ENCODE measurements at places on chromosomes 4 and X.

DNA sequence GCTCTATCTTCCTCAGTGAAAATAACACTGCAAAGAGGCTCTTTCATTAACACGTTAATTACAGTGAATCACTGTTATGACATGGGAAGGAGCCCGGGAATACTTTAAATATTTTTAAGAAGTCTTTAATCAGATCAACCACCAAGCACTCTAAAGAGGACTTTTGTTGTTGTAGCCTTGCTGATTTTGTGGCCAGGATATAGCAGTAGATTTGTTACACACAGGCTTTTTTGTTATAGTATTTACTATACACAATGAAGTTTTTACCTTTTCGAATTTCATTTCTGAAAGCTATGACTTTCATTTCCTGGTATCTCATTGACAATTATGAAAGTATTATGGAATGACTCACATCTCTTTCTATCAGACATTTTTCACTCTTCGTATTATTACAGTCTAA is 20.3 kb downstream of the FGF13 start:
- no peak for DNase-seq

- no peak for DNase-seq
Observed at GRCh38 chr4:26015133-26015651, 101.2 kb downstream of the SMIM20 start.

DNA sequence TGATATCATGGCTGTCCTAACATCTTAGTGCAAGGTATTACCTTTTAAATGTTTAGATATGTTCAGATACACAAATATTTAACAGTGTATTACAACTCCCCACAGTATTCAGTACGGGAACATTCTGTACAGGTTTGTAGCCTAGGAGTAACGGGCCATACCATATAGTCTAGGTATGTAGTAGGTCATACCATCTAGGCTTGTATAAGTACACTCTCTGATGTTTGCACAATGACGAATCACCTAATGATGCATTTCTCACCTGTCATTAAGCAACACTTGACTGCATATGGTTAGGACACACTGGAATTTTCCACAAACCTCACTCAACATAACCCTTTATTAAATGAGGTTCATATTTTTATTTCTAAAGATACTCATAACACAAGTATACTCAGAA is 67.7 kb downstream of the THOC2 start:
- DNase-seq = no peak

GRCh38 chrX:49270249-49270921 is 792 bp downstream of the PPP1R3F start:
- no peak for DNase-seq

DNA sequence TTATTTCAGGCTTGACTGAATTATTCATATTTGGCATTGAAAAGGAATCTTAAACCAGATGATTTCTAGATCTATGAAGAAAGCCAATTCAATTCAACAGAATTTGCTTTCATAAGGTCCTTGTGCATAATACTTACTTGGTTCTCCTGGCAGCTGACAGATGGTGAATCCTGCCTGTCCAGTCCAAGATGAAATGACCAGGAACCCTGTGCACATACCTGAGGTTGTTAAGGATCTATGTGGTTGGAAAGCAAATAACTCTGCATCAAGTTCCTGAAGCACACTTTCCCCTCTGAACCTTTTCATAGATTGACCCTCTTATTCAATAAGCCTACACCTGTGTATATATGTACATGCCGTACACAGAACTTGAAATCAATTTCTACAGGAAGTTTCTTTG is 562.7 kb downstream of the PPARGC1A start:
- no peak for DNase-seq

- DNase-seq = no peak
Observed at GRCh38 chr4:144658903-144659302, 12.9 kb downstream of the HHIP start.

DNA sequence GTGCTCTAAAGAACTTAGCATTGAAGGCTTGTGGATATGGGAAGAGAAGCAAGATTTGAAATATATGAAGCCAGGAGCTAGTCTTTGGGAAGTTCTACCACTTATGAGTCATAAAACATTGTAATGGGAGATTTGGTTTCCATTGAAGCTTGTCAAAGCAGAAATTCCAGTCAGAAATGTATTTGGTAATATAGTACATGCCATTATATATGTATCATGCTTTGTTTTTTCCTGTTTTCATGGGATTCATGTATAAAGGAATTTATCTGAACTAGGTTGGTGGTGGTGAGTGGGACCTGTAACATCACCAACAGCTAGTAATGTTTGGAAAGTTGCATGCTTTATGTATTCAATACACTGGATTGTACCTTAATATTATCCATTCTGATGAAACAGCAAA is 14.6 kb upstream of the DCAF8L2 start:
- no peak for DNase-seq

DNA sequence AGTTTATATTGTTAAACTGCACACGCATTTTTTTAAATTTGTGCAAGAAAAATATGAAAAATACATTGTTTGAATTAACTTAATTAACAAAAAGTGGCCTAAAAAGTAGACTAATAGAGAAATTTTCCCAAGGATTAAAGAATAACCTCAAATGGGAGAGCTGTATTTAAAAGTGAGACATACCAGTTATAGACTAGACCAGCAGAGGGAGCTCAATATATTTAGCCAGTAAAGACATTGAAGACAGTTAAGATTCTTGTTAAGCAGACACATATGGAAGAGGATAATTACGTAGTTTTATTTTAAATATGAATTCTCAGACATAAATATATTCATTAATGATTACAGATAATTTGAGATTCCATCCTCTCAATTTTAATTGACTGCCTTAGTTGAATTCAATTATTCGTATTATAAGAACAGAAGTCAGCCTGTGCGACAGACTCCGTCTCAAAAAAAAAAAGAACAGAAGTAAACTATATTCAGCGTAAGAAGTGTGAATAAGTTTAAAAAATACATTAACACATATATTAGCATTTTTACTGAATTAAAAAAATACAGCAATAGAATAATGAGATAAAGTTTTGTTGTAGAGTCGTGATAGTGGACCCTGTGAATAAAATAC is 64.8 kb downstream of the GLRA3 start:
- no peak for DNase-seq

DNA sequence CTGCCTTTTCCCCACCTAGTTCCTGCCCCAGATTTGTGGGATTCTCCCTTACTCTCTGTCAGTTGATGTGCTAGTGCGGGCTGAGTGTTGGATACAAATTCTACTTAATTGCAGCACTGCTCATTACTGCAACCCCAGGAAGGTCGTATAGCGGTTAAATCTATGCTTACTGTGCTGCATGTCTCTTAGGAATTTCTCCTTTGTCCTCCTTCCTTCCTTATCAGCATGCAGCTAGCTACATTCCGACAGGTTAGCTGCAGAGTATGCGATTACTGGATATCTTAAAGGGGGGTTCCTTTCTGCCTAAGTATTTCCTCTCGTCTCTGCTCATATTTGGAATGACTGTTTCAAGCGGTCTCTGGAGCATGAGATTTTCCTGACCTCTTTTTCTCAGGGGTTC is 662.8 kb downstream of the TLL1 start:
- DNase-seq = no peak

- no peak for DNase-seq
Observed at GRCh38 chrX:109511113-109511512, 25.5 kb upstream of the NXT2 start.

- DNase-seq = peak; percentile 96
Observed at GRCh38 chr4:15681372-15682241, at the start of gene FAM200B. FAM200B (plus strand) TSS chr4:15681827; CDS start chr4:15686978, 5,151 bp downstream.

DNA sequence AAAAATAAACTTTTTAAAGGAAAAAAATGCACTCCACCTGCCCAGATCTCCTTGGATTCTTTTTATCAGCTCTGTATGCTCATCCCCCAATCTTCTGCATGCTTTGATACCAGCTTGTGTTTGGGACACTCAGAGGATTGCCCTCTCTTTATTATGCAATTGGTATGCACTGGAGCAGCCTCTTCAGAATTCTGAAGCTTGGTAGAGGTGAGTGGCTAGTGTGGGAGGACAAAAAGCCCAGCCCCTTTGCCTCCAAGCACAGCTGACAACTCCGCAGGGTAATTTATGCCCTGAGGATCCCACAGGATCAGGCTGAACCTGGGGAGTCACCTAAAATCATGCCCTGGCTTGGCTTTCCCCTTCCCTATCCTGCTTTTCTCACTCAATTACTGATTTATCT is 16.7 kb downstream of the IL21 start:
- DNase-seq = no peak

- no peak for DNase-seq
Observed at GRCh38 chr4:118586357-118586790, 98.8 kb upstream of the METTL14 start.

DNA sequence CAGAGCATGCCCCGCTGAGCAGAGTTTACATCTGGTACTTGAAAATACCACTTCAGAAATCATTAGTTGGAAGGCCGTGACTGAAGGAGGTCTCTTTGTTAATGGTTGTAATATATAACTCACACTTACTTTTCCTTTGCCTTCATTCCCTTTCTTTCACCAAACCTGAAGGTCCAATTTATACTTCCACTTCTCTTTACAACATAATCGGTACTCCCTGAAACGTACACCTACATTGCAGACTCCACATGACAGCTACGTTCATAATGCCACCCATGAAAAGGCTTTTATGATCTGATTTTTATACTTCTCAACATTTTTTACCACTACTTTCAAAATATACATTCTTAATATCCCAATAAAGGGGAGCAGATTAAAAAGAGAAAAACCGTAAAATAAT is 298.7 kb downstream of the C4orf33 start:
- no peak for DNase-seq

GRCh38 chr4:83516042-83516772 is 19.7 kb upstream of the GPAT3 start:
- DNase-seq = no peak

DNA sequence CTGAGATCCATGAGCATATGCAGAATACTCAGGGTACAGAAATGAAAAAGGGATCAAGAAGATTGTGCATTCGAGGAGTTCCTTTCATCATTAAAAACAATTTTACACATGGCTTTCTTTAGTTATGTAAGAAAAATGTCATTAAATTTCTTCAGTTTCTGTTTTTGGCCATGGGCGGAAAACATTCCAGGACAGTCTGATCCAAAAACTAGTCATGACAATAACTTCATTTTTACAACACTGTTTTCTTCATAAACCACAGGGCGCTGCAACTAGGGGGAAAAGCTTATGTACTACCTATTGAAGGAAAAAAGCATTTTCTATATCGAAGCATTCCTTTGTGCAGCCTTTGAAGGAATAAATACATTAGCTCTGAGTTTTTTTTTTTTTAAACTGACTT is 28.2 kb downstream of the IL13RA1 start:
- DNase-seq = no peak

DNA sequence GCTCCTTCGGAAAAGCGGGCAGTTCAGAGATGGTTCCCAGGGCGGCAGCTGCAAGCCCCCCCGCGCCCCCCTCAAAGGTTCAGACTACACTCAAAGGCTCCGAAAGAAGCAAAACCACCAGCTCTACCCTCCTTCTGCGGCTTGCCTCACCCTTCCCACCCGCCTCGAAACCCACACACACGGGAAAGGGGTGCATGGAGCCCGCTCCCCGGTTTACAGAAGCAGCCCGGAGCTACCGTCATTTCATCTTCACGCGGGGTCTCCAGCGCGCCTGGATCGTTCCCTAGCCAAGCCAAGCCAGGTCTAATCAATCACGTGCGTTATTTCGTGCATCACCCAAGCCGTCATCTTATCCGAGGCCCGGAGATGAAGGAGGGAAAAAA is 1.2 kb downstream of the NLGN4X start:
- DNase-seq = no peak

- no peak for DNase-seq
Observed at GRCh38 chr4:40157436-40157835, 39.4 kb upstream of the RHOH start.

GRCh38 chr4:525660-526059 is 26.6 kb downstream of the PIGG start:
- no peak for DNase-seq

DNA sequence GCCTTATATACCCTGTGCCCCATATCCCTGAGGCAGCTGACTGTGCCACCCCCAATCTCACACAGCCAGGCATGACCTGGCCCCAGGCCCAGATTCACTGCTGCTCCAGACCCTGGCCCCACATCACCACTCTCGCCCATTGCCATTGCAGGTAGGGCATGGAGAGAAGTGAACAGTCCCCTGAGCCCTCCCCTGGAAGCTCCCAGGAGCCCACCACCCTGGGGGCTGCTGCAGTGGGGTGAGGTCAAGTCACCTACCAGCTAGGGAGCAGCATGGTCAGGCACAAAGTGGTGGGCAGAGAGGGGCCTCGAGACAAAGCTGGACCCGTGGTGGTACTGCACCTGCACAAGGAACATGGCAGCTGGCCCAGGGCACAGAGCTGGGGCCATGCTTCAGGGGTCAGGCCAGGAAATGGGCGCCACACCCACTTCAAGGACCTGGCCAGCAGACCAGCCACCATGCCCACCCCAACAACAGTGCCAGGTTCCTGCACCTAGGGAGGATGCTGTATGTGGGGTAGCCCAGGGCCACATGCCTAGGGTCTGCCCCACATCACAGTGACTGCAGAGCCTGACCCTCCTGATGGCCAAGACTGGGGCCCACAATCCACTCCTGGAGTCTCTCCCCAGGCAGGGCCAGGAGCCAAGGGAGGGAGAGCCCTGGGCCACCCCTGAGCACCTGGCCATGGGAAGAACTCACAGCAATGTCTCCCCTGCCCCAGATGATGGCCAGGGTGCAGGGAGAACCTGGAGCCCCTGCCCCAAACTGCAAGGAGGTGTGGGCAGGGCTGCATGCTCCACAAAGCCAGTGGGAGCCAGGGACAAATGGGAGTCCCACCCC is 58.5 kb downstream of the COX18 start:
- DNase-seq = no peak

DNA sequence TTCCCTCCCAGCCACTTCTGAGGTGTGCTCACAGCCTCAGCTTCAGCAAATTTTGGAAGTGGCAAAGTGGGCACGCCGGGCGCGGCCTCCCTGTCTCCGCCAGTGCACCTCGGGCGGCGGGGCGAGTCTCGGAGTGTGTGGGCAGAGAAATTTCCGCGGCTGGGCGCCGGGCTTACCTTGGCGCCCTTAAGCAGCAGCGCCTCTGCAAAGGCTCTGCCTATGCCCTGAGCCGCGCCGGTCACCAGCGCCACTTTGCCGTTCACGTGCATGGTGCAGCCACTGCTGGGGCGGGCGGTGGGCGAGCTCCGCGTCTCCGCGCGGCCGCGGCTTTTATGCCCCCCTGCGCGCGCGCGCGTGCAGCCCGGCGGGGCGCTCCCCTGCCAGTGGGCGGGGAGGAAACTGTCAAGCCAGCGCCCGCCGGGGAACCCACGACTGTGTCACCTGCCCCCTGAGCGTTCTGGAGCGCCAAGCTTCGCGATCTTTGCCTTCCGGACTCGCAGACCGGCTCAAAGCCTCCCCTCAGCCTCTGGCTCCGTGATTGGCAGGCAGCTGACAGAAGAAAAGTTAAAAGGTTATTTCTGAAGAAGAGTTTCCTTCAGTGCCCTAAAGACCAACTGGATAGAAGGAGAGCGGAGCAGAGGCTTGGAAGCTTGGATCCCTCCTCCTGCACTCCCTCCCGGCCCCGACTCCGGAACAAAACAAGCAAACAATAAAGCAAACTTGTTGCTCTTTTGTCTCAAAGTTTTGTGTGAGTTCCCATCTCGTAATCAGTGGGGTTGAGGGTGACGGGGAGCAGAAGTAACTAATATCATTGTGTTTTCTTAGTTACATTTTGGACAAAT is at the start of gene HPGD:
HPGD (minus strand) TSS at position 306 of the 842 bp plus-strand sequence; CDS start at position 269, 37 bp downstream.
- DNase-seq = peak; percentile 36

Measured in activated CD8-positive, alpha-beta memory T cell treated with anti-CD3 and anti-CD28 coated beads for 1 hour (primary cell).